ENCODE measurements at places on chromosomes 12 and 14. TPM values are rescaled to one million over a fixed set of nuclear protein-coding genes. Genes with fewer than 3 reads are reported as not detected.

The POLE2 gene
- 4.9 TPM for total RNA-seq

The TBK1 gene
- 22.9 TPM for total RNA-seq

The CCDC177 gene
- total RNA-seq = not detected

The ART4 gene
- total RNA-seq = 0.82 TPM

The CCND2 gene
- 42.7 TPM for total RNA-seq

The TEX52 gene
- total RNA-seq = not detected

The PWP1 gene
- total RNA-seq = 99.1 TPM

The LAG3 gene
- not detected for total RNA-seq

The NFATC4 gene
- 18.4 TPM for total RNA-seq

The ANKRD9 gene
- 10.1 TPM for total RNA-seq

The SYNE3 gene
- 19.2 TPM for total RNA-seq

The FAM186B gene
- total RNA-seq = 0.12 TPM

The PAPLN gene
- total RNA-seq = 2.4 TPM

The AP1G2 gene
- total RNA-seq = 6.5 TPM

The HECTD4 gene
- 19.7 TPM for total RNA-seq

The SLC8B1 gene
- total RNA-seq = 10.8 TPM

The FIGNL2 gene
- 0.12 TPM for total RNA-seq

The SLC2A3 gene
- 94.7 TPM for total RNA-seq

The GLIPR1L2 gene
- 0.23 TPM for total RNA-seq

The TAS2R42 gene
- not detected for total RNA-seq

The CCDC196 gene
- not detected for total RNA-seq

The MDGA2 gene
- 0.12 TPM for total RNA-seq

The PGF gene
- total RNA-seq = 29.3 TPM

The NEUROD4 gene
- not detected for total RNA-seq

The SMCO3 gene
- 0.23 TPM for total RNA-seq
